ENCODE measurements at places on chromosomes 3 and 15.

DNA sequence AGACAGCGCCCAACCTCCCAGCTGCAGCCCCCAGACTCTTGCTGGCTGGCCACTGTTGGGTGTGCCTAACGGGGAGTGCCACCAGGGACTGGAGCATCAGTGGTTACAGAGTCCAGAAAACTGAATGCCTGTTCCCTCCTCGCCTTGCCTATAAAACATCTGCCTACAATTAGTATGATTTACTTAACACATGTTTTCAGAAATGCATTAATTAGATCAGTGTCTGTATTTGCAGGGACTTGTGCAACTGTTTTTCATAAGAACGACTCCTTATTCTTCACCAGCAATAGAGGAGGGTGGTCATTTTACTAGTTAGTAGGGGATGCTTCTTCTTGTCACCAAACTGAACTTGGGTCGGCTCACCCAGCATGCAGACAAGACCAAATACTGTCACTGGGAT lies 248.7 kb downstream of the GABRG3 start:
- DNase-seq, result no peak

DNA sequence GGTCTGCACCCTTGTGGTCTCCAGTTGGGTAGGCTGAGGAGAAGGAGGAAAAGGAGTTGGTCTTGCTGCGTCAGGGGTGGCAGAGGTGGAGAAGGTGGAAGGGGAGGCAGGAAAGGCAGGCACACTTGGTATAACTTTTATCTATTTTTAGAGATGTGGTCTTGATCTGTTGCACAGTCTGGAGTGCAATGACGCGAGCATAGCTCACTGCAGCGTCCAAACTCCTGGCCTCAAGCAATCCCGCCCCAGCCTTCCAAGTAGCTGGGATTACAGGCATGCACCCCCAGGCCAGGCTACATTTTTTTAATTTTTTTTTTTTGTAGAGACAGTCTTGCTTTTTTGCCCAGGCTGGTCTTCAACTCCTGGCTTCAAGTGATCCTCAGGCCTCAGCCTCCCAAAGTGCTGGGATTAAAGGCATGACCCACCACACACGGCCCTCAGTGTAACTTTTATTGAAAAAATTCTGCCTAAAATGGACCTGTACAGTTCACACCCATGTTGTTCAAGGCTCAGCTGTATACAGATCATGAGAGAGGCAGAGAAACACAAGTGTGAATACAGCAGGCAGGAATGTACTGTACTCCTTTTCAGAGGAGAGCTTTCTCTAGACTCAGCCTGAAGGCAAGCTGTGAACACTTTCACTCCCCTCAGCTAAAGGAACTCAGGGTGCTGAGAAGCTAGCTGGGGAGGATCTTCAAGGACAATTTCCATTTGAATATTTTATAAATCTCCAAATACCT lies 2.1 kb upstream of the RHOV start:
- no peak for DNase-seq

- no peak for DNase-seq
Measured at GRCh38 chr15:22257047-22258008, 177.0 kb downstream of the OR4M2 start.

GRCh38 chr15:41340189-41340695 lies 7.6 kb downstream of the NUSAP1 start:
- DNase-seq, result no peak

GRCh38 chr3:171491361-171491760 lies 31.2 kb upstream of the TNIK start:
- DNase-seq, result no peak

- peak; percentile 55 for DNase-seq
Measured at GRCh38 chr3:117439812-117440211, 730.2 kb downstream of the TUSC7 start.

DNA sequence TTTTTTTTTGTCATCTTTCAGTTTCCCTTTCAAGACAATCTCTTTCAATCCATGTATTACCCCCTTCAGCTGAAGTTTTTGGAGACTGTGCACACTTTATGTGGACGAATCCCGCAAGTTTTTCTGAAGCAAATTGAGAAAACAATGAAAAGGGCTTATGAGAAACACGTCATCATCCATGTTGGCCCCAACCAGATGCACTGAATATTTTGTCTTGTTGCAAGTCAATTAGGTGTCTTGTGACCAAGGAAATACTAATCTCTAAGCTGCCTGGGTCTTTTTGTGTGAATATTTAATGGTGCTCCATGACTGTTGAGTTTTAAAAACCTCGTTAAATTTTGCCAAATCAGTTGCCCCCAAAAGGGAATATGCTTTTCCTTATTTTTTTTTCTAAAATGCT lies 21.7 kb upstream of the PPP4R2 start:
- no peak for DNase-seq

DNA sequence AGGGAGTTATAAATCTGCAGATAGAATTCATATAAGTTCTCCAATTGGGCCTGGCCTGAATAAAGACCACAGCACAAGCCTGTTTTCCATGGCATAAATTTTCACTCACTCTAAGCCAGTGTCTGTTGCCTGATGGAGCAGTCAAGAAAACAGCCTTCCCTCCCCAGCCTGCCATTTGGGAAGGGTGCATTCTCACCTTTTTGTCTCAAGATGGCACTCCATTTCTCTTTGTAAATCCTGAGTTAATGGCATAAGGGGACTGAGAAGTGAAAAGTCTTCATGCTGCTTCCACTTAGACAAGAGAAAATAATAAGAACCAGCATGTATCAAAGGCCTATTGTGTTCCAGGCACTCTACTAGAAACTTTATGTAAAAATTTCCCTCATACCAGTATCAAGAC lies 115.6 kb upstream of the MANF start:
- DNase-seq, result peak; percentile 13

DNA sequence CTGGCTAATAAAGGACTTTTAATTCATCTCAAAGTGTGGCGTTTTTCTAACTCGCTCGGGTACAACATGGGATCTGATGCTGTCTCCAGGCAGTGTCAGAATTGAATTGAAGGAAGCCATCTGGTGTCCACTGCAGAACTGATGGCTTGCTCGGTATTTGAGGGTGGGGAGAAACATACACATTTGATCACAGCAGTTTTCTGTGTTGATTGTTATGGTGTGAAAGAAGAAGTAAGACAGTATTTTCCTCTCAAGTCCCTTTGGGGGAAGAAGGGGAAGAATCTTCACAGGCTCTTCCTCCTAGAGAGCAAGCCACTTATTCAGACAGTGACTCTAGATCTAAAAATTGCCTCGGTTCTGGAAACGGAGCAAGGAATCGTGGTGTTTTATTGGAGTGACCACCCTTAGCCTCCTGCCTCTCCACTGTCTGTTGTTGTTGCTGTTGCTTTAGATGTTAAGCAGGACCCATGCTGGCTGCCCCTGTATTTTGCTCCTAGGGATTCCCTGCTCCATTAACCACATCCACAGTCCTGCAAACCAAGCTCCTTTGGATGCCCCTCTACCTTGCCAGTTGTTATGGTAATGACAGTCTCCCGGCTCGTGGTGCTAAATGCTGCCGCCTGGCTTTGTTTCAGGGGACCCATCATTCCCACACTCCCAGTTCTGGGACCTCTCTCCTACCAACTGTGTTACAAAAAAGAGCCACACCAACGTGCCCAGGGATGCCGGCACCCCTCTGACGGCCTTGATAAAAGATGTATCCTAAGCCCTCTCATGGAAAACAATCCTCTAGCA lies 15.3 kb upstream of the MCCC1 start:
- peak; percentile 40 for DNase-seq

DNA sequence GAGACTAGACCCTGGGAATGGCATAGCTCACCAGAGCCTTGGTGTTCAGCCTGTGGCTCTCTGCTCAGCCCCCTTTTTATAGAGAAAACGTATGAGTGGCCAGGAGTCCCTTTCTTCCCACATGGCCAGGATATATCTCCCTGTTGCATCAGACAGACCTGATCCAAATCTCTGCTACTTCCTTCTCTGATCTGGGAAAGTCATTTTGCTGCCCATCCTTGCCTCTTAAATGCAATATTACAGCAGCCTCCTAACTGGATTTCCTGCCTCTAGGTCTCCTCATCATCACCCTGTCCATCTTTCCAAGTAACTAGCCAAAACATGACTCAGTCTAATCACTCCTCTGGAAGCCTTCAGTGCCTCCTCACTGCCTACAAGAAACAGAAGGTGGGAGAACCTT lies 42.9 kb downstream of the CTDSPL start:
- no peak for DNase-seq

DNA sequence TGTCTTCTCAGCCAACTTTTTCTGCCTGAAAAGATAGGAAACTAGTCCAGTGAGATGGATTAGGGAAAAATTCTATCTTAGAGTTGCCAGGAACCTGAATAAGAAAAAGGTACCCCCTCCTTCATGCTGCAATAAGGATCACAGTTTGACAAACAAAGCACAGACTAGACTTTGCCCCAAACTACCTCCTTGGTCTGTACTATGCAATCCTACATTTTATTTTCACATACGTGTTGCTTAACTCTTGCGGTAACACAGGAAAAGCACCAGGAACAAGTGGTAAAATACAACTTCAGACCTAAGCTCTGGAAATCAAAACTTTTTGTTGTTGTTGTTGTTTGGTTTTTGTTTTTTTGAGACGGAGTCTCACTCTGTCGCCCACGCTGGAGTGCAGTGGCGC lies 11.3 kb upstream of the IL12A start:
- no peak for DNase-seq

GRCh38 chr3:129211772-129212171 lies 28.1 kb upstream of the CNBP start:
- no peak for DNase-seq

- DNase-seq, result no peak
Measured at GRCh38 chr3:82960379-82960778, 1198.9 kb upstream of the GBE1 start.

GRCh38 chr15:101138913-101139880 lies 112.7 kb downstream of the CHSY1 start:
- no peak for DNase-seq

GRCh38 chr3:151631946-151632345 lies 101.8 kb upstream of the AADACL2 start:
- DNase-seq, result no peak

GRCh38 chr3:134650431-134651346 lies at the start of gene KY:
Gene KY (minus strand): TSS chr3:134651022. CDS start chr3:134650960, 62 bp downstream.
- peak; percentile 67 for DNase-seq

GRCh38 chr3:122508135-122508914 lies 6.4 kb downstream of the KPNA1 start:
- no peak for DNase-seq

DNA sequence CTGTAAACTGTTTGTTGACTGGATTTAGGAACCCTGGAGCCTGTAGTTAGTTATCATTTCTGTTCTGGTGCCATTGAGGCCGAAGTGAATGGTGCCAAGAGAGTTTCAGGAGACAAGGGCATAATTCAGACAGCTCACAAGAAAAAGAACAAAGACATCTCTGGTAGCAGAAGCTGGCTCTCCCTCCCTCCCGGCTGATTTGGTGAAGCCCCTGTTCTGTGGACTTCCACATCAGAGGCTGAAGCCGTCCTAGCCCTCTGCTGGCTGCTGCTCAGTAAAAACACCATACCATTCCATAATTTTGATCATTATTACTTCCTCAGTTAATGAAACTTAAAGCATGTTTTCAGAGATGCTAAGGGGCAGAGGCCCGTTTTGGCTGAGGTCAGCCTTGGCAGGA lies 381.2 kb upstream of the WNT5A start:
- peak; percentile 69 for DNase-seq

DNA sequence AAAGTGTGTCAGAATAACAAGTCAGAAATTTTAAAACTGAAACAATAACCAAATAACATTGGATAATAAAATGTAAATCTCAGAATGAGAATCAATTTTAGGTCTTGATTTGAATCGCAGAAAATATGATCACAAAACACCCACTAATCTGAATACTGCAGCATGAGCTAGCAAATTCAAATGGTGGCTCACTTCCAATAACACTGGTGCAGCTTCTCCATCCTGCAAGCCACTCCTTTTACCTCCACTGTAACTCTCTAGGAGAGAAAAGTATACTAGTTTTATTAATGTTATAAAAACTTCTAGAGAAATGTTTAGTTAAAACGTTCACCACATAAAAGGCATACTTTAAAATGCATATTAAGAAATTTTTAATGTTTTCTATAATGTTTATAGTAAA lies 30.4 kb downstream of the UBE3A start:
- peak; percentile 43 for DNase-seq

- DNase-seq, result peak; percentile 11
Measured at GRCh38 chr3:66104535-66104934, 65.8 kb upstream of the MAGI1 start.

DNA sequence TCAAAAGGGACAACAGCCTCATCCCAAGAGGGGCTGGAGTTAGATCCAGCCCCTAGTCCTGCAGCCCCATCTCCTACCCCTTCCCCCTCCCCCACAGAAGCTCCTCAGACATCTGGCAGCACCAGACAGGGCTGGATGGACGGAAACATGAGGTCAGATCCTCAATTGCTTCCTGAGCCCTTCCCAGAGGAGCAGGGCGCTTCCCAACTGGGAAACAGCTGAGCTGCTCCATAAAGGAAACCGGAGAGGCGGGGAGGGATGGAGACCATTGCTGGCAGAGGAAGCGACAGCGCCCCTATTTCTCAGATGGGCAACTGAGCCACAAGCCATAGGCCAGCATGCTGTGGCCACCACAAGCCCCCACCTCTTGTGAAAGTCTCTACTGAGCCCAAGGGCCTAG lies 18.3 kb upstream of the CYP11A1 start:
- DNase-seq, result no peak

GRCh38 chr3:142902356-142902755 lies 13.5 kb upstream of the PCOLCE2 start:
- DNase-seq, result no peak

- DNase-seq, result no peak
Measured at GRCh38 chr3:179541596-179541995, 21.1 kb upstream of the ACTL6A start.

- no peak for DNase-seq
Measured at GRCh38 chr3:138761002-138761401, 73.7 kb downstream of the PIK3CB start.

DNA sequence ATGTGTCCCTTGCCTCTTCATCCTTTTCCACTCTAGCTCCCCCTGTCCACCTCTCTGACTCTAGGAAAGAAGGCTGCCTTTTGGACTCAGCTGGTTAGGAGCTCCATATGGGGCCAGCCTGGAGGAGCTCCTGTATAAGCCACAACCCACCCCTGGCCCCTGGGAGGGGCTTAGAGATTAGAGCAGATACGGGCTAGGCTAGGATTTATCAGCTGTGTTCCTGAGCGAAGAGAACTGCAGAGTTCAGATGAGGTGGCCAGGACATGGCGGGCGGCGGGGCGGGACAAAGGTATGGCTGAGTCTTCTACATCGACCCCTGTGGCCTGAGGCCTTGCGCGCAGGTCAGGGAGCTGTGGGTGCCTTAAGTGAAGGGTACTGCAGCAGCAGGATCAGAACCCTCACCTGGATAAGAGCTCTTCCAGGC lies 7.9 kb downstream of the NBEAL2 start:
- no peak for DNase-seq

- DNase-seq, result no peak
Measured at GRCh38 chr15:51315726-51316125, 22.7 kb downstream of the CYP19A1 start.

DNA sequence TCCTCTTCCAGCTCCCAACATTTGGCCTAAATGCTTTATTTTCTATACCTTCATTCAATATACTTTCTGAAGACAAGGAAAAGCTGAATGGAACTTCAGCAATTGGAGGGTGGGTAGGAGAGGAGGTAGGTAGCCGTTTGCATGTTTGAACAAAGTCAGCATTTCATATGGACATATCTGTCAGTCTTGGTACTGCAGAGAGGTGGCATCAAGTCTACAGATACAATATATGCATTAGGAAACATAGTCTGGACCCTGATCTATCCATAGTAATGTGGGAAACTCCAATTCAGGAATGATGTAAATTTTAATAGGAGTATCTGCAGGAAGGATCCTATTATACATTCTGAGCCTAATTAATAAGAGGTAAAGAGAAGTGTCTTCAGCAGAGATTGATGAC lies 526.4 kb downstream of the MECOM start:
- no peak for DNase-seq

- no peak for DNase-seq
Measured at GRCh38 chr3:194871864-194872668, 186.4 kb downstream of the FAM43A start.

GRCh38 chr3:70970171-70970570 lies 613.4 kb downstream of the FOXP1 start:
- no peak for DNase-seq

Measured in Ammon's horn (tissue), 1 donor.